ENCODE measurements at places on chromosomes 2 and 18. TPM values are rescaled to one million over a fixed set of nuclear protein-coding genes. Genes with fewer than 3 reads are reported as not detected.
A peak's percentile ranks its signal among the peaks of the same experiment; 100 is the strongest.

DNA sequence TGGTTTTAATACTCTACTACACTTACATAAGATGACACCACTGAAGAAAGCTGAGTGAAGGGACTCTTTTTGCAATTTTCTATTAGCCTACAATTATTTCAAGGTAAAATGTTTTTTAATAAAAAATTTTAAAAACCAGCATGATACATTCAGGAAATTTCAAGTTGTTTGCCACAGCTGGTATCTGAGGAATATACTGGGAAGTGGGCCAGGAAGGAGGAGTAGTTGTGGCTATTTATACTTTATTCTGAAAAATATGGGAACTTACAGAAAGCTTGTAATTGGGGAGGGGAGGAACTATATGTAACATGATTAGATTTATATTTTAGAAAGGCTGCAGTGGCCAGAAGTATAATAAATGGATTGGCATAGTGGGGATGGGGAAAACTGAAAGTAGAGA is 40.8 kb downstream of the WDR35 start:
- DNase-seq, result peak; percentile 80

DNA sequence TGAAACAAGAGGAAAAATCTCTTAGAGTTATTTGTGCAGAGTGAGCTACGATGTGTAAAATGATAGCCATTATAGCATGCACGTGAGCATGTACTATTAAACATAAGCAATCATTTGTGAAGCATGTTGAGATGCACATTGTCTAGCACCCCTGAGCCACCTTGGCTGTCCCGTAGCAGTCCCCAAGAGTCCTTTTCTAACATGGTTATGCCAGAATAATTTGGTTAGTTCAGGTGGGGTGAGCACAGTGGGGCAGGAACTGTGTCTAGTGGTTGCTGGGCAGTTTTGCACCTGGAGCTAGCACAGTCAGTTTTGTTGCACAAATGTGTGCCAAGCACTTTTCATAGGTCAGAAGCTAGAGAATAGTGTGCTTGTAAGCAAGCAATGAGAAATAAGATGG is 809.8 kb downstream of the RNF144A start:
- no peak for DNase-seq

DNA sequence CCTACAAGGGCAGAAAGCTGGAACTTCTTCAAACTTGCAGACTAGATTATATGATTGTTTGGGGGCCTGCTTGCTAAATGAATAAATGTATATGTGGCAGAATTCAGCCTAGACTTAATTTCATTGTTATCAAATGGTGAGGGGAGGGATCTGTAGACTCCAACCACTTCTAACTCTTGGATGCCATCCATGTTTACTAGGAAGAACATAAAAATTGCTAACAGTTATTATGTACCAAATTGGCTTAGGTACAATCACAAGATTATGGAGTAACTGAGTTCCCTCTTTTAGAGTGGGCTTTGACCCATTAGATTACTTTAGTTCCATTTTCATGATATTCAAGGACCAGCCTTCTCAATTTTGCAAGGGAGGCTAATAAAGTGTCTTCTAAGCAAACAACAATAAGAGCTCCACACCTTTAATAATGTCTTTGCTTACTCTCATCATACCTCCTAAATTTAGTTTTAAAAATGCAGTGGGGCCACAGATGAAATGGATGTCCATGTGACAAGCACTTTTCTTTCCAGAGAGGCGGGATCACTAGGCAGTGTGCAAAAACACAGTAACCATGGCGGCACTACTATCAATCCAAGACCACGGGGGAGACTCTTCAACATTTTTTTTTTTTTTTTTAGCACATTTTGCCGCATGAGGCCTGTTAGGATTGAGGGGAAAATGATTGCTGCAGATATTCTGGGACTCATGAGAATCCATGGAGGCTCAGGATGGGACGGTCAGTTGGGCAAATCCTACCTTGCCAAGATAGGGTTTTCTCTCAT is 217.6 kb upstream of the SPRED2 start:
- no peak for DNase-seq

DNA sequence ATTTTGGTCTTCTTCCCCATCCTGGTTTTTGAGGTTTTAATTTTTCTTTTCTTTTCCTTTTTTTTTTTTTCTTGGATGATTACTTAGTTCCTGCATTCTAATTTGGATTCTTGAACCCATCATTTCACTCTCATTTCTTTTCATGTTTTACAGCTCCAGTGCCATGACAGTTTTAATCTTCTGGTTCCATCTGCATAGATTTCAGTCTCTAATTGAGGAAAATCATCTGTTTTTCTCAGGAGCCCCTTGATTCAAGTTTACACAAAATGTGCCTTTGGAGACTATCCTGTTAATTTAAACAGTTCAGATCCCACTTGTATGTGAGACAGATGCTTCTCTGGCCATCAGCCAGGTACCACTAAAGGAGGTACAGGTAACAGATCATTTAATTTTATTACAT is 379.9 kb downstream of the PIK3C3 start:
- no peak for DNase-seq

The GATA6 gene
- 7.0 TPM for polyA plus RNA-seq

The POMC gene
- 6.8 TPM for polyA plus RNA-seq

The FAP gene
- 103 TPM for polyA plus RNA-seq

The GAREM2 gene
- 3.3 TPM for polyA plus RNA-seq
